ENCODE measurements at places on chromosomes 7 and 10. TPM values are rescaled to one million over a fixed set of nuclear protein-coding genes. Genes with fewer than 3 reads are reported as not detected.
A peak's percentile ranks its signal among the peaks of the same experiment; 100 is the strongest.

- DNase-seq, result peak; percentile 49
- peak overlapping the region; percentile 64 for H3K4me3 ChIP-seq
- H3K36me3 ChIP-seq, result no peaks in the 10 kb centered on the region
- H3K27ac ChIP-seq, result no peak overlapping the region
These were observed 739 bp downstream of the MPP7 start for GRCh38 chr10:28302012-28302637.

- no peak overlapping the region for H3K4me3 ChIP-seq
- no peak overlapping the region for H3K27ac ChIP-seq
- no peaks in the 10 kb centered on the region for H3K27me3 ChIP-seq
- no peak for DNase-seq
These were observed 17.3 kb upstream of the SEMA3C start for GRCh38 chr7:80935991-80936780.

GRCh38 chr7:74017125-74017524 lies 10.8 kb upstream of the ELN start:
- no peak overlapping the region for H3K27ac ChIP-seq
- H3K36me3 ChIP-seq, result no peaks in the 10 kb centered on the region
- no peak for DNase-seq

DNA sequence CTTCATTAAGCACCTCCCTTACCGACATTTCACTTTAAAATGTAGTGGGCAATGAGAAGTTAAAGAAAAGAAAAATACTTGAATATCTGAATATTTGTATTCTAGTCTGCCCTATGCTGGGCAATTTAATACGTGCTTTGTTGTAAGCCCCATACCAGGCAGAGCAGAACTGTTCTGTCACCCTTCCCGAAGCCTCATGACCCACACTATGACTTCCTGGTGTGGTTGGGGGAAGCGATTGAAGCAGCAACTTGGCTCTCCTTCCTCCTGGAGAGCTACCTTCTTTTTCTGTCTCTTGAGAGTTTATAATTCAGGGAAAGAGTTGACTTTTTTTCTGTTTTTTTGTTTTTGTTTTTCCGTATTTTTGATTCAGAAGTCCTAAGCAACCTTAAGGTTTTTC lies 243.7 kb downstream of the INHBA start:
- no peaks in the 10 kb centered on the region for H3K27me3 ChIP-seq
- no peaks in the 10 kb centered on the region for H3K4me1 ChIP-seq
- no peak for DNase-seq
- H3K36me3 ChIP-seq, result no peaks in the 10 kb centered on the region
- H3K4me3 ChIP-seq, result no peak overlapping the region

DNA sequence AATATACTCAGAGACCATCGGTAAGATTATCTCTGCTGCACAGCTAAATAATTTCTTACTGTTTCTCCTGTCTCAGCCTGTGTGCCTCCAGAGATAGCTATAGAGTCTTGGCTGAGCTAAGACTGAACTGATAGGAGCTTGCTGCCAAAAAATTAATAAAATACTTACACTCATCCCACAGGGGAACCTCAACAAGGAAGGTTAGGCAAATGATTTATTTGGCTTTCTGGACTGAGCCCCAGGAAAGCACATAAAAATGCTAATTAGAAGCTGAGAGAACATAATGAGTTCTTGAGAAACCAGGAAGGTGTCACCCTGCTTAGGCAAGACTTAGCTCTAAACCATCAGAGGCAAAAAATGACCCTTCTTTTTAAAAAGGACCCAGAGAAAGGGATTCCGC lies 534.5 kb downstream of the TNS3 start:
- DNase-seq, result no peak
- H3K4me1 ChIP-seq, result 0 out of 2 replicates have a peak, but pooled peaks cover 3% of the 10 kb centered on the region
- H3K27ac ChIP-seq, result no peak overlapping the region
- no peaks in the 10 kb centered on the region for H3K36me3 ChIP-seq
- H3K27me3 ChIP-seq, result no peaks in the 10 kb centered on the region

- no peak overlapping the region for H3K27ac ChIP-seq
- no peaks in the 10 kb centered on the region for H3K4me1 ChIP-seq
- H3K4me3 ChIP-seq, result no peak overlapping the region
- no peaks in the 10 kb centered on the region for H3K27me3 ChIP-seq
- no peak for DNase-seq
These were observed 46.1 kb downstream of the MPP7 start for GRCh38 chr10:28256776-28257175.

DNA sequence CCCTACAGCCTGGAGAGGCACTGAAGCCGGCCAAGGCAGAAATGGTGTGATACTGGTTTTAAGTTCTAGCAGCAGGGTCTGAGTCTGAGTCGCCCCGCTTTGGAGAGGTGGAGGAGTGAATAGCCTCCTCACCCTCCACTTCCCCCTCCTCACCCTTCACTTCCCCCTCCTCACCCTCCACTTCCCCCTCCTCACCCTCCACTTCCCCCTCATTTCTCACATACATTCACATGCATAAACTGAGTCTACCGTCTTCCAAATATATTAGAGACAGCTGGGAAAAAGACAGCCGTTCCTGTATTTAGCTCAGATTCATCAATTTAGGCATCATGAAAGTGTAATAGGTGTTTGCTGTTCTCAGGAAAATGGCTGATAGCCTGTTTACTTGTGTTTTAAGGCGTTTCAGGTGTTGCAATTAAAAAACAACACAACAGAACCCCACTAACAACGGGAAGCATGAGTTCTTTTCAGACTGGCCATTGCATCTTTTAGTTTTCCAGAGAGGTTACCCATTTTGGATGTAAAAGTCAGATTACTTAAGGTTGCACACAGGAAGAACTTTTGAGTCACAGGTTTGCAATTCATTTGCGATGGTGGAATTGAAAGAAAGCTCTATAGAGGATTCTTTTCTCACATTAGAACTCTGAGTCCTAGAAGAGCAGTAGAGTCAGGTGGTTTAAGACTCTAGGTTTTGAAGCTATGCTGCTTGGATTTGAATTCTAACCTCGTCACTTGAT lies 861 bp downstream of the NRBF2 start:
- no peaks in the 10 kb centered on the region for H3K36me3 ChIP-seq
- peaks cover 16% of the 10 kb centered on the region for H3K4me1 ChIP-seq
- no peaks in the 10 kb centered on the region for H3K27me3 ChIP-seq
- DNase-seq, result peak; percentile 36
- peak overlapping the region; percentile 88 for H3K27ac ChIP-seq

DNA sequence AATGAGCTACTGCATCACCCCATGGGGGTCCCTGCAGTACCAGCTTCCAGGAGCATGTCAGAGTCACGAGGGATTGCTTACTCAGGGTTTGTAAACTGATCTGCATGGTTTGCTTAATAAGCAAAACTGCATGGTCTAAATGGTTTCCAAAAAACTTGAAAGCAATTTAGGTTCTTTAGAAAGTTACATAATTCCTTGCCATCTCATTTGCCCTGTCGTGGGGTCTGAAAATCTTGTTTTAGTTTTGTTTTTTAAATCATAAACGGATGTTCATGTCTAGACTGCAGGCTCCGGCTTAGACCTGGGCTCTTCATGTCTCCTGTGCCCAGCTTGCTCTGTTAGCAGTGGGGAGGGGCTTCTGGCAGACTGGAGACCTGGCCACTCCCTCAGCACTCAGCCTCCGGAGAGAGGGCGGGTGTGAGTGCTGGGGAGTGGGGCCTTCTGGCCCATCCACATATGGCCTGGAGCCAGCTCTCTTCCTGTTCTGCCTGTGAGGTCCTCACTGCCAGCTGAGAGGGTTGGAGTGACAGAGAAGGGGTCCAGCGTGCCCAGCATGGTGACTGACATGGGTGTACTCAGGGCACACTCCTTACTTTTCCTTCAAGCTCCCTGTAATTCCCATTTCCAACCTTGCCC lies 17.5 kb downstream of the PRF1 start:
- DNase-seq, result peak; percentile 84
- peaks cover 14% of the 10 kb centered on the region for H3K4me1 ChIP-seq
- 0 out of 2 replicates have a peak overlapping the region, but pooled peaks have one; percentile 21 for H3K27ac ChIP-seq
- H3K4me3 ChIP-seq, result no peak overlapping the region

- H3K36me3 ChIP-seq, result no peaks in the 10 kb centered on the region
- no peaks in the 10 kb centered on the region for H3K27me3 ChIP-seq
- peaks cover 39% of the 10 kb centered on the region for H3K4me1 ChIP-seq
- 0 out of 2 replicates have a peak overlapping the region, but pooled peaks have one; percentile 14 for H3K4me3 ChIP-seq
These were observed 100.7 kb downstream of the OSBPL3 start for GRCh38 chr7:24879291-24879690.

DNA sequence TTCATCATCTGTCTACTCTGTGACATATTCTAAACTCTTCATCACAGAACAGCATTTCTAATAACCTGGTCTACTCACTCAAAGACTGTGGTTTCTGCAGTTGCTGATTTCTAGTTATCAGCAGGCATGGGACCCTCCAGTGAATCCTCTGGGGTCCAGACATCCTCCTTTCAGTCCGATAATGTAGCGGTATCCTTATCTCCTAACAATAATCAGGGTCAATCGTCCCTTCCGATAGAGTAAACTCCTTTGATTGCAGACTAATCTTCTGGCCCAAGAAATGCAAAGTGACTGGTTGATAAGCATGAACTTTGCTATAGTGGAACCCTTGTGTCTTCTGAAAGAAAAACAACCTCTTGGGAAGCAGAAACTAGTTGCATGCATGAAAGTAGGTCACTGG lies 1209.8 kb upstream of the CELF2 start:
- no peaks in the 10 kb centered on the region for H3K36me3 ChIP-seq
- no peak overlapping the region for H3K27ac ChIP-seq
- H3K4me1 ChIP-seq, result no peaks in the 10 kb centered on the region
- H3K4me3 ChIP-seq, result no peak overlapping the region
- no peaks in the 10 kb centered on the region for H3K27me3 ChIP-seq
- DNase-seq, result no peak

DNA sequence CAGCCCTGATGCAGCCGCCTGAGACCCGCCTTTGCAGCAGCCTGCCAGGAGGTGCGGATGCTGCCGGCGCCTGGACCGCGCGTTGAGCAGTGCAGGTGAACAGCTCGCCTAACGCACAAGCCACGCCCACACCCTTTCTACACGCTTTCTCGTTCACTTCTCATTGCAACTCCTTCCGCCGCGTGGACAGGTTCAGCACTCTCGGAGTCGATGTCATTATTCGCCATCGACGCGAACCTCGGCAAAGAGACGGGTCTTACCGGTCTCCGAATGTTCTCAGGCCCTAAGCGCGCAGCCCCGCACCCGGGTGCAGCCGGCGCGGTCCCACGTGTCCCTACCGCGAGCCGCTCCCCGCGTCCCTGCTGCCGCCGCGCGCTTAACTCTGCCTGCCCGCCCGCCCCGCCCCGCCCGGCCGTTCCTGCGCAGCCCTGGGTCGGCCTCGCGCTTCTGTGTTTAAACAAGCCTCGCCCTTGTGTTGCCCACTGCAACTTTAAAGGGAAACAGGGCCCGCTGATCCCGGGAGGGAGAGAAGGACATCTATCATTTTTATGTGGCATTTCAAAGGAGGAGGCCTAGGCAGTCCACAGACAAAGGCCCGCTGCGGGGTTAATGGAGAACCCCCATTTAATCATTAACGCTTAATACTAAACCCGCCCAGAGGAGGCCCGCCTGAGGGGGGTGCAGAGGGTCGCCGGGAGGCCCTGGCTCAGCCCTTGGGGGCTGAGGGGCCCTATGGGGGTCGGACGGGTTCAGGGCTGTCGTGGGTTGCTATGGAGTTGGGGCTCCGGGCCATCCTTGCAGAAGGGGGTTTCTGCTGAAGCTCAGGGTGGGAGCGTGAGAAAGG lies 128.5 kb downstream of the WDR11 start:
- DNase-seq, result peak; percentile 92
- peak overlapping the region; percentile 55 for H3K4me3 ChIP-seq
- peaks cover 32% of the 10 kb centered on the region for H3K4me1 ChIP-seq
- no peak overlapping the region for H3K27ac ChIP-seq
- H3K27me3 ChIP-seq, result peaks cover 24% of the 10 kb centered on the region

- no peak for DNase-seq
- no peak overlapping the region for H3K27ac ChIP-seq
- H3K36me3 ChIP-seq, result no peaks in the 10 kb centered on the region
- H3K4me3 ChIP-seq, result no peak overlapping the region
- H3K27me3 ChIP-seq, result no peaks in the 10 kb centered on the region
- H3K4me1 ChIP-seq, result no peaks in the 10 kb centered on the region
These were observed 362.3 kb upstream of the MTPN start for GRCh38 chr7:136339464-136339863.

DNA sequence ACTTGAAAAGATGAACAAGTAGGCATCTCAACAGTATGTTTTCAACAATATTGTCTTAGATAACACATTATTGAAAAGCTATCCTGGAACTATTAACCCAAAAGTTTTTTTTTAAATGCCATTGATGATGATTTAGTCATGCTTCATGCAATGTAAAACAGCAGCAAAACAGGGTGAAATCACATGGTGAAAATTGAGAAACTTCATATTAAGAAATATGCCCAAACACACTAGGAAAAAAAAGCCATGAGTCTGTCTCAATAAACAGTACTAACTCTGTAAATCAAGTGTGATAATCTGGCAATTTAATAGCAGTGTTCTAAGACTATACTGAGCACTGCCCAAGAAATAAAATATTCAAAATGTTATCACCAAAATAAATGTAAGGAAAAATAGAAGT lies 613.1 kb downstream of the KCNMA1 start:
- no peaks in the 10 kb centered on the region for H3K36me3 ChIP-seq
- no peak for DNase-seq
- no peak overlapping the region for H3K4me3 ChIP-seq
- H3K27me3 ChIP-seq, result no peaks in the 10 kb centered on the region
- H3K27ac ChIP-seq, result no peak overlapping the region
- no peaks in the 10 kb centered on the region for H3K4me1 ChIP-seq

- no peak for DNase-seq
- no peak overlapping the region for H3K27ac ChIP-seq
- H3K4me3 ChIP-seq, result no peak overlapping the region
- no peaks in the 10 kb centered on the region for H3K36me3 ChIP-seq
- H3K27me3 ChIP-seq, result no peaks in the 10 kb centered on the region
These were observed 98.9 kb upstream of the PRR15 start for GRCh38 chr7:29464753-29465152.

CPVL gene
- 31.9 TPM for polyA plus RNA-seq

H2BK1 gene
- not detected for polyA plus RNA-seq

JAZF1 gene
- polyA plus RNA-seq, result 10.8 TPM

WIPF3 gene
- 10.0 TPM for polyA plus RNA-seq

CH25H gene
- 1.7 TPM for polyA plus RNA-seq

ASZ1 gene
- polyA plus RNA-seq, result not detected

NRF1 gene
- polyA plus RNA-seq, result 4.8 TPM

SLC13A1 gene
- not detected for polyA plus RNA-seq

AUTS2 gene
- polyA plus RNA-seq, result 32.0 TPM
